ENCODE measurements at places on chromosomes 2 and 18.

- DNase-seq: no peak
Measured at GRCh38 chr2:220165401-220165800, 538.0 kb downstream of the SLC4A3 start.

GRCh38 chr2:96493072-96493471, 12.1 kb downstream of the NEURL3 start:
- DNase-seq: no peak

DNA sequence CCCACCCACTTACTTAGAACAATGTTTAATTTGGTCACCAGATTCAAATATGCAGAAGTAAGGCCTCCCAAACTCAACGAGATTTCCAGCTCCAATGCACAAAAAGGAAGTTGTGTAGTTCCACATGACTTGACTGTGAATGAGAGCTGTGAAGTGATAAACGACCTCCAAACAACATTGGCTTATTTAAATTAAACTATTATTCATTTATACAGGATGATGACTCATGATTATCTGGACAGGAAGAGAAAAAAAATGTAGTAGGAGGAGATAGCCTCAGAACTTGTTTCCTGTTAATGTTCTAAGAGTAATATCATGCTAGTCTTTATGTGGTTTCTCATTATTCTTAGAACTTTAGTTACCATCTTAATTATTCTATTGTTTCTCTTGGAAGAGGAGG, 237.3 kb downstream of the C1D start:
- DNase-seq: no peak

DNA sequence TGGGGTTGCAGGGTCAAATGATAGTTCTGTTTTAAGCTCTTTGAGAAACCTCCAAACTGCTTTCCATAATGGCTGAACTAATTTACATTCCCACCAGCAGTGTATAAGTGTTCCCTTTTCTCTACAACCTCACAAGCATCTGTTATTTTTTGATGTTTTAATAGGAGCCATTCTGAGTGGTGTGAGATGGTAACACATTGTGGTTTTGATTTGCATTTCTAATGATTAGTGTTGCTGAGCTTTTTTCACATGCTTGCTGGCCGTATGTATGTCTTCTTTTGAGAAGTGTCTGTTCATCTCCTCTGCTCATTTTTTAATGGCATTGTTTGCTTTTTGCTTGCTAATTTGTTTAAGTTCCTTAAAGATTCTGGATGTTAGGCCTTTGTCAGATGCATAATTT, 107.7 kb downstream of the PDE11A start:
- no peak for DNase-seq

- DNase-seq: no peak
Measured at GRCh38 chr2:70347831-70348230, 46.0 kb upstream of the FAM136A start.

DNA sequence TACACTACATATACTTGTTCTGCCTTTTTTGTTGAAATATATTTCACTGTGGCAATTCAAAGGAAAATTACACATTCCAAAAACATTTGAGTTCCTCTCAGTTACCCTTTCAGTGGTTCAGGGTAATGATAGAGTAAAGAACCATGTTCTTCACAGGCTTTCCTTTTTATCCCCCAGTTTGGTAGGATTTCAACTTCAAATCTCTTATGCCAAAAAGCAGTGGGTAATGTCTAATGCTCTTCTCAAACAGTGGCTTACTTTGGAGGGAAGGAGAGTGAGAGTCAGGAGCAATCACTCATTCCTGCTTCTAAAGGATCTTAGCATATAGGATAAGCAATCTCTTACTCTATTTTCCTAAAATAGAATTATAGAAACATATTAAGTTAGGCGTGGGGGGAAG, 290.6 kb downstream of the ZEB2 start:
- no peak for DNase-seq

DNA sequence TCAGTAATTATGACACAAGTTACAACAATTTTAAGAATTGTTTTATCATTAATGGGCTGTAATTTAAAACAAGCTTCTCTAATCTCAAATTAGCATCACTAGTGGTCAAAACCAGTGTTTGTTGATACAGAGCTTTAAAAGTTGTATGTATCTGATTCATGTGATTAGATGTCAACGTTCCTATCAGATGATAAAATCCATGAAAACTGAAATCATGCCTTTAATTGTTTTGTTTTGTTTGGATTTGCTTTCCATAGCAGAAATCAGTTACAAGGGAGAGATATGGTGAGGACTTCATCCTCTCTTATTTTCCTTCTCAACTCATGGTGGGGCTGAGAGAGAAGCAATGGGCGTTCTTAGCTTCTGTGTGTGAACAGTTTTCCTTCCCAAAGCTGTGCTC, 469.6 kb downstream of the PID1 start:
- DNase-seq: no peak

GRCh38 chr2:196598412-196598811, 41.1 kb upstream of the CCDC150 start:
- DNase-seq: no peak

DNA sequence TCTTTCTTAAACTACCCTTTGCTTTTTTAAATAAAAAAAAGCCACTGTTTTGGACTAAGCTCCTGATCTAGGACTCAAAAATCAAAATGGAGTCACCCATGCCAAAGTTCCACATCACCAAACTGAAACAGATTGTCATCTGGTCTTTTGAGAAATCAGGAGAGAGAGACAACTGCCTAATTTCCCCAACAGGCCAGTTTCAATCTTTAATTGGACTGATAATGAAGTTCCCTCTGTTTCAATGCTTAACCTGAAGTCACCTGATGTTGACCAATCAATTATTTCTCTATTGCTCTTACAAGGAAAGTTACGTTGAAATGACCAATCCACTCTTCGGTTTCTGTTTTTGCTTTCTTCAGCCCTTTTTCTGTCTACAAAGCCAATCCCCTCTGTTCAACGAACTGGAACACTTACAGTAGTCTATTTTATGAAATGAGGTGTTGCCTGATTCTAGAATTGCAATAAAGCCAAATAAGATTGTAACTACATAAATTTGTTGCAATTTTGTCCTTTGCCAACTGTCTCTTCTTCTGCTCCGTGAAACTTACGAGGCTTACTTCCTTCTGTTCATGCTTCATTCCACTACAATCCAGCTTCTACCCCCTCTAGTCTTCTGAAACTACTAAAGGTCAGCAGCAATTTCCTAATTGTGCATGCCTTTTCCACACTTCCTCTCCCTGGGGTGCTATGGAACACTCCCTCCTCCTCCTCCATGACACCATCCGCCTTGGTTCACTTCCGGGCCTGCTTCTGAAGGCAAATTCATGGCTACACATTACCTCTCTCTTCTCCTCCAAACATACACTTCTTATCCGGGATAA, 95.2 kb upstream of the CD302 start:
- no peak for DNase-seq

DNA sequence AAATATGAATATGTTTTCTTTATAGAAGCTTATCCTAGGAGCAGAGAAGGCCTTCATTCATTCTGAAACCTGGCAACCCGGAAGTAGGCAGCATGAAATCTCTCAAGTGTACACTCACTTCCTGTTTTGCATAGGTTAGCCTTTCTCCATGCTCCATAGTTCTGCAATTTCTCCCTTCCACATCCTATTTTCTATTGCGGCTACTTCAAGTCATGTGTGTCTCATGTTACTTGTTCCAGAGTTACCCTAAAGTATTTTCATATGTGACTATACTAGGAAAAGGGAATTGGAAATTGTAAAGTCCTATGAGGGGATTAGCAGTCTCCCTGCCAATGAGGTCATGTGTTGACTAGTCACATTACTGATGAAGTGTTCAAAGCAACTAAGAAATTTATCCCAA, 320.6 kb downstream of the NCKAP5 start:
- DNase-seq: no peak

- no peak for DNase-seq
Measured at GRCh38 chr18:72762515-72763122, 105.2 kb downstream of the NETO1 start.

DNA sequence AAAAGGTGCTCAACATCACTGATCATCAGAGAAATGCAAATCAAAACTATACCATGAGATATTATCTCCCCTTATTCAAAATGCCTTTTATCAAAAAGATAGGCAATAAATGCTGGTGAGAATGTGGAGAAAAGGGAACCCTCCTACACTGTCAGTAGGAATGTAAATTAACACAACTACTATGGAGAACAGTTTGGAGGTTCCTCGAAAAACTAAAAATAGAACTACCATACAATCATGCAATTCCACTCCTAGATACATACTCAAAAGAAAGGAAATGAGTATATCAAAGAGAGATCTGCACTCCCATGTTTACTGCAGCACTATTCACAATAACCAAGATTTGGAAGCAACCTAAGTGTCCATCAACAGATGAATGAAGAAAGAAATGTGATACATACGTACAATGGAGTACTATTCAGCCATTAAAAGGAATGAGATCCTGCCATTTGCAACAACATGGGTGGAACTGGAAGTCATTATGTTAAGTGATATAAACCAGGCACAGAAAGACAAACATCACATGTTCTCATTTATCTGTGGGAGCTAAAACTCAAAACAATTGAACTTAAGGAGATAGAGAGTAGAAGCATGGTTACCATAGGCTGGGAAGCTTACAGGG, 63.8 kb downstream of the MAP4K3 start:
- no peak for DNase-seq

DNA sequence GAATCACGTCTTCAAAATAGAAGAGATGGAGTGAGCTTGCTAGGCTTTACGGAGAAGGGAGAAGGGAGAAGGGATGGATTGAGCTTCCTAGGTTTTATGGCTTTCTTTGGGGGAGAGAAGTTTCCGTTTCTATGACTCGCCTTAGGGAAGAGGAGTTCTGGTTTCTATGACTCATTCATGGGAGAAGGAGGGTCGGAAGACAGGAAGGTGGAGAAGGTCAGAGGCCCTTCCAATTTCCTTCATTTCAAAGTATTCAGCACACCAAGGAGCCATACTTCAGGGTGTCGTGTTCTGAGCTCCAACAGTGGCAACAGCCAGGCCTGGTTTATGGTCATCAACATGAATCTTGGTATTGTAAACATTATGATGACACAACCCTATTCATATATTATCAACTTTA, 284.7 kb upstream of the VWC2L start:
- DNase-seq: no peak

- DNase-seq: no peak
Measured at GRCh38 chr2:1697601-1698000, 46.7 kb downstream of the PXDN start.
